ENCODE measurements at places on chromosomes 2 and 18.

DNA sequence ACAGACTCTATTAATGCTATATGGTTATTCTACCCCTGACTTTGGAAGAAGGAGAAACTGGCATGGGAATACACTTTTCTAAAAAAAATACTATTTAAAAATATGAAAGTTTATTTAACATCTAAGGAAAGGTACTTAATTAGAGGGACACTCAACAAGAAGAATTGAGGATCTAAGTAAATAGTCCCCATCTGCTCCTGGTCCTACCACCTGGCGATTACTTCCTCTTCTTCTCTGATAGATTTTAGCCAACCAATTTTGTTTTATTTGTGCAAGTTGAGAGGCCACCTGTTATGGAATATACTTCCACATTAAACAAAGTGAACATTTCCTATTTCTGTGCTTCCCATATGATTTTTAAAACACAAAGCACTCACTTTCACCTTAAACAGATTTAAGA is 111.7 kb downstream of the BCL2 start:
- no peak for DNase-seq

DNA sequence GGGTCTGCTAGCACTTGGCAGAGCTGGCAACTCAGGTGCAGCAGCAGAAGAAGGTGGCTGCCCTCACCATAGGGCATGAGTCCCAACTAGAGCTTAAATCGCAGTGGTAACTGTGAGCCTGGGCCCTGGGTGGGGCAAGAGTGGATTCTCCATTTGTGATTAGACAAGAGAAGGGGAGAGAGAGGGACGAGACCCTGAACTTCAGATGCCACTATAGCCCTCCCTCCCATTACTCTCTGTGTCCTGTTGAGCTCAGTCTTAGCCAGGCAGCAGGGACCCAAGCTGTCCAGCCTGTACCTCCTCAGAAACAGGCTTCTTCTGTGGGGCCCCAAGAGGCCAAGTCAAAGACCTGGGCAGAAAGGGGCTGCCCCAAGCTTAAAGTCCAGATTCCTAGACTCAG is 69.7 kb upstream of the B3GNT7 start:
- DNase-seq, result no peak

DNA sequence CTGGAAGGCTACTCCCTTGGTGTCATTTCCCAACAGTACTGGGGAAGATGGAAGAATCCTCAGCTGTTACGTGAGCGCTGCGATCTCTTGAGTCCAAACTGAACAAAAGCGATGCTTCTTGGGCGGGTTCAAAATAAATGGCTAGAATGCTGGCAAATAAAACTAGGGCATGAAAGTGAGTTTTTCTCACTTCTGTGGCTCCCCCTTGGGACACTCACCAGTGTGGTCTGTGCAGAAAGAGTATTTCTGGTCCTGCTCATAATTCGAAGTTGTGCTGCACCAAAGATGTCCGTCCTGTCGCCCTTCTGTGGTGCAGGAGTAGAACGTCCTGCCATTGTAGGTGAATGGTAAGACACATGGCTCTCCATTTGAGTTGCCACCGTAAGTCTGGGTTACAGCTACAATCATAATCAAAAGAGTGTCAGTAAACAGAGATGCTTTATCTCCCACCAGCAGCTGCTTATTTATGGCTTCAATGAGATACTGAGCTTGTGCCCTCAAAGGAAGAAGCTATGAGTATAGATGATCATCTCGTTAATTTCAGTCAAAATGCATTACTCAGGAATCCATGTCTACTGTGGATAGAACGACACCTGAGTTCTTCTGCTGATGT is 11.8 kb downstream of the FN1 start:
- no peak for DNase-seq

DNA sequence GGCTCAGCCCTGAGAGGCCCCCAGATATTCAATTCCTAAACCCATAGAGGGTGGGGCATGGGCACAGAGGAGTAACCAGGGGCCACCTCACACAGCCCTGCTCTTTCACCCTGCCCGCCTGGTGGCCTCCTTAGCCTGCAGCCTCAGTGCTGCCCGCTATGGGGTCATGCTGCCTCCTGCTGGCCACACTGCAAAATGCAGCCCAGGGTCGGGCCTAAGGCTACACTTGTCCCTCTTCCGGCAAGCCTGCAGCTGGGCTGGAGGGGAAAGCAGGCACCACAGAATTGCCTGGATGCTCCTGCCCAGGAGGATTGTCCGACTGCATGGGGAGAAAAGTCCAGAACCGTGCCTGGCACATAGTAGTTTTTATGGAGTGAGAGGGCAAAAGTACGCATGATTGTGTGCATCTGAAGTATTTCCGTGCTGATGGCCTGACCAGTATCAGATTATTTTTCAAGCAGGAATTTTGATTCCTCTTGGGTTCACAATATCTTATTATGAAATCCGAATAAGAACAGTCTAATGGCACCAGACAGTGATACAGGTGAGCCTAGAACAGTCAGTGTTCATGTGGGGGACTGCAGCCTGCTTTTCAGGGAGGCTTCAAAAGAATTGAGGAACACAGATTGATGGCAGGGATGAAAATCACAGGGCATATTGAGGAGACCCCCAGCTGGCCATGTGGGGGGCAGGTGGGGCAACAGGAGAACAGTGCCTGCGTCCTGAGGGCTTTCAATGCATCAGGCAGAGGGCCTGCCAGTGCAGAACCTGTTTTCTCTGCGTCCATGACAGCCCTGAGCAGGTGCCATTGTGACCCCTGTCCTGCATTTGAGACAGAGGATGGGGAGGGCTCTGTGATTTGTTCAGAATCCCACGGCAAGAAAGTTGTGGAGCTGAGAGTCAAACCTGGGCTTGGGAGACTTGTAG is 51.2 kb upstream of the ALPP start:
- DNase-seq, result peak; percentile 72

DNA sequence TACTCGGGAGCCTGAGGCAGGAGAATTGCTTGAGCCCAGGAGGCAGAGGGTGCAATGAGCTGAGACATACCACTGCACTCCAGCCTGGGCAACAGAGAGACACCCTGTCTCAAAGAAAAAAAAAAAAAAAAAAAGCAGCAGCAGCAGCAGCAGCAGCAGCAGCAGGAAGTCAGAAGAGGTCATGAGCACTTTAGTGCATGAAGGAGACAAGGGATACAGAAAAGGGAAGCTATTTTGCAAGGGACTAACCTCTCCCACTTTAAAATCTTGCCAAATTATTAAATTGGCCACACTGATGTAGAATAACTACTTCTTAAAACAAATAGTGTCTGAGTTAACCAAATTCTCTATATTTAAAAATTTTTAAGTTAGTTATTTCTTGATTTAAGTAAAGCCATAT is 113.4 kb upstream of the PDE1A start:
- DNase-seq, result no peak

- DNase-seq, result peak; percentile 87
These were observed 27.6 kb downstream of the PAX8 start for GRCh38 chr2:113251118-113251517.

DNA sequence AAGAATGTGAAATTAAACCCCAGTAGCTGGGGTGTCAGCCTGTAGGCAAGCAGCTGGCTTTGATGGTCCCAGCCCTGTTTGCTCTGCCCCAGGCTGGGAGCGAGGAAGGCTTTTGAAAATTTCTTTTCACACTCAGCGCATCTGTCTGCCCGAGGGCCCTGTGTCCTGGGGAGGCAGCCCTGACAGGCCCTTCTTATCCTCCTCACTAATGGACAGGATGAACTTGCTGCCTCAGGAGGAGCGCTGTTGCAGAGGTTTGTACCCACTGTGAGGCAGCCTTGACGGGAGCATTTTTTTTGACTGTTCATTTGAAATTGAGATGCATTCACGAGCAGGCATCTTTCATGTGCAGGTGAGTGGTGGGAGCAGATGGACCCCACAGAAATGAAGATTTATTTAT is 62.4 kb downstream of the SERPINB8 start:
- DNase-seq, result no peak

DNA sequence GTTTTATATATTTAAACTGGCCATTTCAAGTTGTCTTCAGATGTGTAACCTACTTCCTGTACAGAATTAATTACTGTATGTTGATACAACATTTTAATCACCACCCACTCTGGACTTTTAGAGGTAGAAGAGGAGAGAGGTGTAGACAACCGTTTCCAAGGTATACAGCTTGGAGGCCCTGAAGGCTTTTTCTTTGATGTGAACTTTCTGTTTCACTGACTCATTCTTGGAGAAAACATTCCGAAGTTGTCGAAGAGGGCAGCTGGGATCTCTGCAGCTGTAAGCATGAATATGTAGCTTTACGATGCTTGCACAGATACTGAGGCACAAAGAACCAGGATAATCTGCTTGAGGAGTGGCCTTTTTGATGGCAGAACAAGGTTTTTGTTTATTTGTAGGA is 137.0 kb downstream of the NCKAP5 start:
- no peak for DNase-seq

DNA sequence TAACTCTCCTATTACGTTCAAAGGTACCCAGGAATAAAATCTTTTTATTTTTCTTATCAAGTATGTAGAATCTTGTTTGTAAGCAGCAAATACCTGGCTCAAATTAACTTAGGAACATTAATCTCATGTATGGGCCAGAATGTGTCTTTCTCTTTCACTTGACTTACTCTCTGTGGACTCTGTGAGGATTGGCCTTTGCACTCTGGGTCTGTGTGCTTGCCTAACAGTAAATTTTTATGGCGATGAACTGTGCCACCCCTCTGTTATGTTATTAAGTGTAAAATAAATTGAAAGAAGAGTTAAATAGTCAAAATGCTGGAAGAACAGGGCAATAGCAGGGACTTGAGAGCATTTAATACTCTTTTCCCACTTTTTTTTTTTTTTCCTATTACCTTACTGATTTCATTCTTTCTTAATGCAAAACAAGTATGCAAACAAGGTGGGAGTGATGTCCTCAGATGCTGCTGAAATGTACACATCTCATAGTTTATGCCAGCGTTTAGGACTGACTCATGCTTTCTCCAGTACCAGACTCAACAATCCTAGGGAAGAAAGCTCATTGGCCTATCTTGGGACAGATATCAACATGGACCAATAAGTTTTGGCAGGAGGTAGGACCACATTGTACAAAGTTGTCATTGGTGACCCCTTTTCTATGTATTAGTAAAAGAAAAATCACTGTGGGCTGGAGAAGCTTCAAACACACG is 25.5 kb downstream of the LYPD6 start:
- DNase-seq, result no peak

Measured in Jurkat, Clone E6-1 (cell line).